GM19239 (cell line): ENCODE measurements at places on chromosomes 2 and 18.

GRCh38 chr2:105775809-105776559, 31.3 kb downstream of the NCK2 start:
- no peak for DNase-seq

DNA sequence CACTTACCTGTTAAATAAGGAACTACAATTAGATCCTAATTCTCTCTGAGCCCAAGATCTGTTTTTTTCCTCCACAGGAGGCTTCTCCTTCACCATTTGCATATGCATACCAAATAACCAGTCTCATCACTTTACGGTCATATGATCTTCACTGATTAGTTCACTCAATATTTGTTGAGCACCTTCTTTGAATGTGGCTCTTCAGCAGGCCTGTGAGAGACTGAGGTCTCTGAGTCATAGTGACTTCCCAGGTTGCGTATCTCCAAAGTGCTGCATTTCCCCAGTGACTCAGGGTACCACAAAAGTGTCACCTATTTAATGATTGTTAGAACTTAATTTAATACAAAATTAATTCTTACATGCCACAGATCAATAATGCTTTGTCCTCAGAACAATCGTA, 108.8 kb upstream of the TRIB2 start:
- DNase-seq, result no peak

GRCh38 chr2:70541481-70542020, 12.1 kb downstream of the TGFA start:
- DNase-seq, result no peak

GRCh38 chr2:240786355-240786841, 33.6 kb downstream of the KIF1A start:
- no peak for DNase-seq

DNA sequence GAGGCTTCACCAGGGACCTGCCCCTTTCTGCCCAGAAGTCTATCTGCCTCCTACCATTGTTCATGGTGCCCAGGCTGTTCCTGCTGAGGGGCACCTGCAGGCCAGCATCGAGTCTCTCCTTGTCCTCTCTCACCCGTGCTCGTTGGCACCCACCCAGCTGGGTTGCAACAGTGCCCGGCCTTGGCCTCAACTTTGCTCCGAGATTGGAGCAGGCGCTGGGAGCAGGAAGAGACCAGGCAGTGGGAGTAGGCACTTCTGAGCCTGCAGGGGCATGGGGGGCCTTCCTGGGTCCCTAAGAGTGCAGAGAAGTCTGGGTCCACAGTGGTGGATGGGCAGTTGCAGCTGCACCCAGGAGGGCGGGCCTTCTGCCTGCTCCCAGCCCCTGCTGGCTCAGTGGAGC, 75.6 kb downstream of the NCOA1 start:
- no peak for DNase-seq

- no peak for DNase-seq
Measured at GRCh38 chr2:103785956-103786355, 1024.1 kb downstream of the TMEM182 start.
